Esophagus squamous epithelium (tissue), 5 donors: ENCODE measurements at places on chromosomes 3 and 15. TPM values are rescaled to one million over a fixed set of nuclear protein-coding genes. Genes with fewer than 3 reads are reported as not detected.

DNA sequence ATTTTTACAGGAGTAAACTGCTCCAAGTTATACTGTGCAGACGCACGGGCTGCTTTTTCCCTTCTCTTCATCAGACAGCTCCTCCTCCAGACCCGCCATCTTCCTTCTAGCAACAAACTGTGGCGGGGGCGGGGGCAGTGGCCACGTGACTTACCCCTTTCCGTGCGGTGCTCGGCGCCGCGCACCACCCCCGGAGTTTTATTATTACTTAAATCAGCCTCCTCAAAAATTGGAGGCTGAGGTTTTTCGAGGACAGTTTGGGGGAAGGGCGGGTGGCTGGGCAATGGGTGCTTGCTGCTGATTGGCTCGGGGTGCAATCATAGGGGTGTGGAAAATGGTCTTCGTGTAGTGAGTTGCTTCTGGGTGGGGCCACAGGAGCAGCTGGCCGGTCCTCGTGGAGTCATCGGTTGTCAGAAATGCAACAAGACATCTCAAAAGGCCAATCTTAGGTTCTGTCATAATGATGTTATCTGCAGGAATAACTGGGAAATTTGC, 77.1 kb upstream of the MFGE8 start:
- no peaks in the 10 kb centered on the region for H3K36me3 ChIP-seq
- peaks cover 4% of the 10 kb centered on the region for H3K27me3 ChIP-seq
- H3K27ac ChIP-seq = no peak overlapping the region
- DNase-seq = no peak
- H3K4me1 ChIP-seq = no peaks in the 10 kb centered on the region

DNA sequence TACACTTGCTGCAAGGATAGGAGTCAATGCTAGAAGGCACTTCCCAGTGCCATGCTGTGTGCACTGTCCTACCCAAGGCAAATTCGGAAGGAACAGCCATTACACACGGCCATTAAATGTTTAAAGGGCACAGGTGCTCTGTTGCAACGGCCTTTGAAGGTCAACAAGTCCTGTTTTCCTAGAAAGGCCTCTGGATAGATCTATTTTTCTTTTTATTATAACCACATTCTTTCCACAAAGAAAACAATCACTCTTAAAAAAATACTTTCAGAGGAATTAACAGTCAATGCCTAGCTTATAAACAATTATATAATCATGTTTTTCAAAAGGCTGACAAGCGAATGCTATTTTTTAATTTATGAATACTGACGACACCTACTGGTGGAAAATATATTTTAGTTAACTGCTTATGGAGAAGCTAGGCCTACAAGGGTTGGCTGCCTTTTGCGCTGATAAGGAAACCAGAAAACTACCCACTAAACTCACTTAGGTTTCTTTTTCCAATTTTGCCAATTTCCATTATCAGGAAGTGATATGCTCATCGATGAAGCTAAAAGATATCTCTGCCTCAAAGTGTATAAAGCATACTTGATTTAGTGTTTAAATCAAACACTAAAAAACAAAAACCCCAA, 2.4 kb downstream of the ARHGEF3 start:
- no peak for DNase-seq
- H3K4me3 ChIP-seq = peak overlapping the region; percentile 74
- peaks cover 86% of the 10 kb centered on the region for H3K4me1 ChIP-seq
- H3K27ac ChIP-seq = no peak overlapping the region

DNA sequence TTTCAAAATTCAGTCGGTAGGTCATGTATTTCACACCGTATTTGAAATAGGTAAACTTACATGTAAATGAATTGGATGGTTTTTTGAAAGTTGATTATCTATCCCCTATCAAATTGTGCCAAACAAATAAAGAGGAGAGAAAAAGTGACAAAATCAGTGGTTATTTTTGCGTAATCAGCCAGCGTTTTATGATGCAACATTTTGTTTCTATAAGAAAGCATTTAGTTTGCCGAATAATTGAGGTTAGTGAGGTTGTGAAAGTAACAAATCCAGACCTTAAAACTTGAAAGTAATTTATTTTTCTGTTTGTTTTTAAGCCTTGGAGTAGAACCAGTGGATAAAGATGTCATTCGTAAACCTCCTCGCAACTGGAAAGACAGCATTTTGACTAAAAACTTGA, 29.3 kb downstream of the ASTE1 start:
- H3K27me3 ChIP-seq = no peaks in the 10 kb centered on the region
- H3K36me3 ChIP-seq = no peaks in the 10 kb centered on the region
- H3K4me3 ChIP-seq = no peak overlapping the region
- no peaks in the 10 kb centered on the region for H3K4me1 ChIP-seq

The MESP2 gene
- total RNA-seq = not detected

GRCh38 chr3:117997201-117998049, 1037.2 kb downstream of the IGSF11 start:
- H3K36me3 ChIP-seq = no peaks in the 10 kb centered on the region
- peaks cover 5% of the 10 kb centered on the region for H3K4me1 ChIP-seq
- H3K27ac ChIP-seq = no peak overlapping the region
- H3K27me3 ChIP-seq = peaks cover 42% of the 10 kb centered on the region
- no peak for DNase-seq
- H3K4me3 ChIP-seq = peak overlapping the region; percentile 52

GRCh38 chr15:69313432-69314000, 14.8 kb downstream of the PAQR5 start:
- H3K4me3 ChIP-seq = no peak overlapping the region
- no peaks in the 10 kb centered on the region for H3K27me3 ChIP-seq
- no peak for DNase-seq

DNA sequence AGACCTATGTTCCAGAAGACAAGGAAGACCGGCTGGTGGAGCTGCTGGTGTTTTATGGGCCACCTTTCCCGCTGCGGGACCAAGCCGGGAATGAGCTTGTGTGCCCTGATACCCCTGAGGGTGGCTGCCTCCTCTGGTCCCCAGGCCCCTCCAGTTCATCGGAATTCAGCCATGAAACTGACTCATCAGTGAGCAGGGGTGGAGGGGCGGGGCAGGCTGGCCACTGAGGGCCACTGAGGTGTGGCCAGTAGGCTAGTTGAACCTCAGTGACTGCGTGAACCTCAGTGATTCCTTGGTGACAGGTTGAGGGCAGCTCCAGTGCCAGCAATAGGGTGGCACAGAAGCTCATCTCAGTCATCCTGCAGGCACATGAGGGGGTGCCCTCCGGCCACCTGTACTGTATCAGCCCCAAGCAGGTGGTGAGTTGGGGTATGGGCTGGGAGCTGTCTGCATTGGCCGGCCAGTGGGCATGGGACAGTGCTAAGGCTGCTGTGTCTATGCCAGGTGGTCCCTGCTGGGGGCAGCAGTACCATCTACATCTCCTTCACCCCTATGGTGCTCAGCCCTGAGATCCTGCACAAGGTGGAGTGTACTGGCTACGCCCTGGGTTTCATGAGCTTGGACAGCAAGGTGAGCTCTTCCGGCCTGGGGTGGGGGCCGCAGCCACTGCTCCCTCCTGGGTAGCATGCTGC, 20.3 kb downstream of the ACAA1 start:
- no peak overlapping the region for H3K27ac ChIP-seq
- DNase-seq = no peak
- no peak overlapping the region for H3K4me3 ChIP-seq
- peaks cover 1% of the 10 kb centered on the region for H3K4me1 ChIP-seq

The PLA2G4B gene
- total RNA-seq = 52.5 TPM

GRCh38 chr15:55915876-55916567, 77.4 kb downstream of the NEDD4 start:
- peaks cover 17% of the 10 kb centered on the region for H3K4me1 ChIP-seq
- H3K27ac ChIP-seq = no peak overlapping the region
- no peaks in the 10 kb centered on the region for H3K27me3 ChIP-seq
- H3K4me3 ChIP-seq = peak overlapping the region; percentile 12
- no peaks in the 10 kb centered on the region for H3K36me3 ChIP-seq

GRCh38 chr3:188432802-188433520, 279.0 kb downstream of the LPP start:
- H3K27ac ChIP-seq = no peak overlapping the region
- H3K36me3 ChIP-seq = no peaks in the 10 kb centered on the region
- H3K27me3 ChIP-seq = no peaks in the 10 kb centered on the region
- no peak for DNase-seq

The CA12 gene
- total RNA-seq = 141 TPM

- H3K27ac ChIP-seq = no peak overlapping the region
- H3K27me3 ChIP-seq = no peaks in the 10 kb centered on the region
- no peak overlapping the region for H3K4me3 ChIP-seq
These were observed 60.7 kb downstream of the CAPN7 start for GRCh38 chr3:15266510-15267376.

The GMNC gene
- total RNA-seq = not detected

The DNAJA4 gene
- total RNA-seq = 7.9 TPM

The MRAS gene
- 3.3 TPM for total RNA-seq

- H3K4me3 ChIP-seq = no peak overlapping the region
- H3K4me1 ChIP-seq = peaks cover 35% of the 10 kb centered on the region
- no peak overlapping the region for H3K27ac ChIP-seq
- no peak for DNase-seq
These were observed 20.4 kb downstream of the BMF start for GRCh38 chr15:40087991-40088928.

GRCh38 chr15:33844597-33844996, 123.7 kb upstream of the CHRM5 start:
- no peak overlapping the region for H3K27ac ChIP-seq
- peaks cover 68% of the 10 kb centered on the region for H3K27me3 ChIP-seq
- H3K36me3 ChIP-seq = no peaks in the 10 kb centered on the region
- H3K4me3 ChIP-seq = no peak overlapping the region
- no peak for DNase-seq
- H3K4me1 ChIP-seq = no peaks in the 10 kb centered on the region

DNA sequence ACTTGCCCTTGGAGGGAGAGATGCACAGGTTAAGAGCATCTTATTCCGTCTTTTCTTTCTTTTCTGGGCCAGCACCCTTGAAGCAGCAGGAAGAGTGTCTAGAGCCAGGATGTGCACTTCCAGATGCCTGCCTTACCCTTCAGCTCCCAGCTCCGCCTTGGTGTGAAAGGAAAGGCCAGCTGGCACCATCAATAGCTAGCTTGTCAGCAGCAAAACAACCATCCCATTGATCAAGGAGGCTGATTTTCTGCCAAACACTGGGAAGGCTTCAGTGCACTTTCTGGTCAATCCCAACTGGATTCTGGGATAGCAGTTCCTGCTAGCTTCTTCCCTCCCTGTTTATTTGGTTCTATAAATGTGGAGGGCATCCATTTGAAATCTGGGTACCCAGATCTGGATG, 110.9 kb upstream of the GALNT15 start:
- peak overlapping the region; percentile 45 for H3K27ac ChIP-seq
- peaks cover 5% of the 10 kb centered on the region for H3K4me1 ChIP-seq
- H3K27me3 ChIP-seq = no peaks in the 10 kb centered on the region
- no peak for DNase-seq
- H3K4me3 ChIP-seq = no peak overlapping the region
- H3K36me3 ChIP-seq = no peaks in the 10 kb centered on the region

The C3orf70 gene
- 1.9 TPM for total RNA-seq

GRCh38 chr3:133058831-133059230, 20.6 kb downstream of the TMEM108 start:
- no peak overlapping the region for H3K4me3 ChIP-seq
- H3K36me3 ChIP-seq = no peaks in the 10 kb centered on the region
- no peaks in the 10 kb centered on the region for H3K27me3 ChIP-seq
- no peak overlapping the region for H3K27ac ChIP-seq
- no peaks in the 10 kb centered on the region for H3K4me1 ChIP-seq

GRCh38 chr3:123138839-123139444, 62.8 kb upstream of the SEC22A start:
- no peaks in the 10 kb centered on the region for H3K36me3 ChIP-seq
- no peak for DNase-seq
- H3K4me1 ChIP-seq = no peaks in the 10 kb centered on the region
- no peaks in the 10 kb centered on the region for H3K27me3 ChIP-seq

- H3K36me3 ChIP-seq = no peaks in the 10 kb centered on the region
- no peaks in the 10 kb centered on the region for H3K27me3 ChIP-seq
- H3K27ac ChIP-seq = no peak overlapping the region
- no peak for DNase-seq
- no peaks in the 10 kb centered on the region for H3K4me1 ChIP-seq
These were observed 9.7 kb upstream of the LARP6 start for GRCh38 chr15:70863450-70864218.

- no peaks in the 10 kb centered on the region for H3K4me1 ChIP-seq
- H3K27me3 ChIP-seq = no peaks in the 10 kb centered on the region
- no peaks in the 10 kb centered on the region for H3K36me3 ChIP-seq
- DNase-seq = no peak
- H3K27ac ChIP-seq = no peak overlapping the region
These were observed 54.2 kb upstream of the RBMS3 start for GRCh38 chr3:29226706-29227105.

DNA sequence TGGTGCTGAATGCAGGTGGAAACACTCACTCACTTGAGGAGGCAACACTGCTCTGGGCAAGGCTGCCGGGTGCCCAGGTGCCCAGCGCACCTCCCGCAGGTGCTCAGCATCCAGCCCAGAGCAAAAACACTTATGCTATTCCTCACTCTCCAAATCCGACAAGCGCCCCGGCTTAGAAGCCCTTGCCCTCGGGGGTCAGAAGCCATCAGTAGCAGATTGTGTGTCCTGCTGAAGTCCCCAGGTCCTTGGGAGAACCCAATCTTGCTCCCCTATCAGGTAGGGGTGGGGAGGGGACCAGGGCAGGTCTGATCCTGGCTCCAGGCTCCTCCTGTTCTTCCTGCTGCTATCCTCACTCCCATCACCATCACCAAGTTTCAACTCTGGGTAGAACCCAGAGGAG, 46.7 kb downstream of the TLE3 start:
- DNase-seq = no peak
- H3K4me3 ChIP-seq = no peak overlapping the region
- H3K4me1 ChIP-seq = peaks cover 3% of the 10 kb centered on the region
- H3K36me3 ChIP-seq = peaks cover 62% of the 10 kb centered on the region
- H3K27ac ChIP-seq = no peak overlapping the region

DNA sequence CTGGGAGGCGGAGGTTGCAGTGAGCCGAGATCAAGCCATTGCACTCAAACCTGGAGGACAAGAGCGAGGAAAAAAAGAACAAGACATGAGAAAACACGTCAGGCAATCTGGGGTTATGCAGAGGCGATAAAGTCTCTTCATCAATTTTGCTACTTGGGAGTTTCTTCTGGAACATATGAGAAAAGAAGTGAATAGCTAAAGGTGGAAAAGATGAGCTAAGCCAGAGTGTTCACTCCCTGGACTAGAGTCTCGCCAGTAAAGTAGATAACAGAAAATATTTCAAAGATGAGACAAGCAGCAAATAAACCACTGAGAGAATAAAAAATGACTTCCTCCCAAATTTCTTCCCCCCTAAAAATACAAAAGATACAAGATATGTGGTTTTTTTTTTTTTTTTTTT, 188.4 kb upstream of the HES1 start:
- no peak overlapping the region for H3K27ac ChIP-seq
- H3K27me3 ChIP-seq = no peaks in the 10 kb centered on the region
- no peak for DNase-seq
- H3K4me3 ChIP-seq = no peak overlapping the region

DNA sequence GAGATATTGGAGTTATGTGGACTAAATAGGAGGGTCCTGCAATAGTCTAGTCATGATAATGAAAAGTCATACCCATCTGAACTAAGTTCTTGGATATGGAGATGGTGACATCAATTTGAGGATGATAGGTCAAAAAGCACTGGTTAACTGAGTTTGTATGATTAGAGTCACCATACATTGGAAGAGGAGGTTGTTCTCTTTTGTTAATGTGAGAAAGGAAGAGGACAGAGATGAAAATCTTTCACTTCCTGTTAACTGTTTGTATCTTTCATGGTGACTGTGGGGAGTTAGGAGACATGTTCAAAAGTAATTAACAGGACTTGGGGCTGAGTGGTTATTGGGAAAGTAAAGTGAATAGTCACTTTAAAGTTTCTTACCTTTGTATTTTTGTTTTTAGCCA, 11.1 kb downstream of the TMEM62 start:
- no peaks in the 10 kb centered on the region for H3K27me3 ChIP-seq
- no peak for DNase-seq
- H3K36me3 ChIP-seq = peaks cover 68% of the 10 kb centered on the region
- no peaks in the 10 kb centered on the region for H3K4me1 ChIP-seq
- H3K4me3 ChIP-seq = no peak overlapping the region

The TMEM202 gene
- not detected for total RNA-seq

The GOLGA6L22 gene
- total RNA-seq = not detected
